Astrocyte of the spinal cord (primary cell): ENCODE measurements at places on chromosomes 7 and 10.
A peak's percentile ranks its signal among the peaks of the same experiment; 100 is the strongest.

DNA sequence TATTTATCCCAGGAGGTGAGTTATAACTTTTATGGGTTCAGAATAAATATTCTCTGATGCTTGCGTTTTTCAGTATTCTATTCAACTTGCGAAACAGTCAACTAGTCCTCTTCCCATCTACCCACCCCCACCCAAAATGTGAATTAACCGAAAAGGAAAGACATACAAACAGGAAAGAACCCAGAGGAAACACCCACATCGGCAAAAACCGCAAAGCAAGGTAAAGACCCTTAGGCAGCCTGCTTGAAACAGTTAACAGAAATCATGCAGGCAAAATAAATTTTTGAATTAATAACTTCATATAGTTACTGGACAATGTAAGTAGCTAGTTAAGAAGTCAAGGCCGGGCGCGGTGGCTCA is 5.4 kb downstream of the ZC3HAV1 start:
- no peak for DNase-seq

DNA sequence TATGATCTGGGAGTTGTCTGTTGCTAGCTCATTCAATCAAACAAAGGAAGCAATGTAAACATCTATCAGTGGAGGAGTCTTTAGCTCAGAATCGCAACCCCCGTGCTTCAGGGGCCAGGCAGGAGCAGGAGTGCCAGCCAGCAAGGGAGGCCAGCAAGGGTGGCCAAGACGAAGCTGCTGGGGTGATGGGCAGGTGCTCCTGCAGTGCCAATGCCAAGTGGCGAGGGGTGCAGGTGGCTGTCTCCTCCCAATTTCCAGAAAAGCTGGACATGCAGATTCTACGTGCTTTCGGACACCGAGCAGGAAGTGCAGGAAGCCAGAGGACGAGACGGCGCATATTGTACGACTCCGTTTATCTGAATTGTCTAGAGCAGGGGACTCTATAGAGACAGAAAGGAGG is 48.1 kb upstream of the EBF3 start:
- no peak for DNase-seq

DNA sequence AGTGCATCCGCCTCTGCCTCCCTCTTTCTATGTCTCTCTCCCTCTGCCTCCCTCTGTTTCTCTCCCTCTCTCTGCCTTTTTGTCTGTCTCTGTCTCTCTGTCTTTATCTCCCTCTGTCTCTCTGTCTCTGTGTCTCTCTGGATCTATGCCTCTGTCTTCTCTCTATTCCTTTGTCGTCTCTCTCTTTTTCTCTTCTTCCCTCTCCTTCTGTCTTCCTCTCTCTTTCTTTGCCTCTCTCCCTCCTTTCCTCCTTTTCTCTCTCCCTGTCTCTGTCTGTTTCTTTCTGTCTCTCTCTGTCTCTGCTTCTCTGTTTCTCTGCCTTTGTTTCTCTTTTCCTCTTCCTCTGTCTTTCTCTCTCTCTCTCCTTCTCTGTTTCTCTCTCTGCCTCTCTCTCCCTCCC is 678.8 kb upstream of the NRP1 start:
- no peak for DNase-seq

GRCh38 chr7:84669177-84669732 is 474.7 kb upstream of the SEMA3A start:
- DNase-seq, result no peak

DNA sequence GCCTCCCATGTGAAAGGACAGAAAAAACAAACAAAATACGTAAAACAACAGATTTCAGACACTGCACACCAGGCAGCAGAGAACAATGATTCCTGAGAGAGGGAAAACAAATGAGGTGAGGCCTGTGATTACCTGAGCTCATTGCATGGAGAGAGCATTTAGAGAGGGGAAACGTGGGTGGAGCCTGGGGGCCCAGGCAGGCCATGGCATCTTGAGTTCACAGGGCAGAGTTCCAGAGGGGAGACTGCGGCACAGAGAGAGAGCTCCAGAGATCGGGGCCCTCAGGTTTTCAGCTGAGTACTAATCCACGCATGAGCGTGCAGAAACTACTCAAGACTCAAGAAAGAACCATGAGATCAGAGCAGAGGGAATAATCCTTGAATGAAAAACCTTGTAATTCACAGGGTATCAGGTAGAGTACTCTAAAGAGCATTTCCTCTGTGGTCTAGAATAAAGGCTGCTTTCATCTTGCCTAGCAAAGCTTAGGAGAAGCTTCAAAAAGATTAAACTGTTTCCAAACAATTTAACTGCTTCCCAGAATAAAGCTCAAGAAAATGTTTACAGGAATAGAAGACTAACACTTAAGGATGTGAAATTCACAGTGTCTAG is 46.6 kb upstream of the ARHGAP12 start:
- no peak for DNase-seq

DNA sequence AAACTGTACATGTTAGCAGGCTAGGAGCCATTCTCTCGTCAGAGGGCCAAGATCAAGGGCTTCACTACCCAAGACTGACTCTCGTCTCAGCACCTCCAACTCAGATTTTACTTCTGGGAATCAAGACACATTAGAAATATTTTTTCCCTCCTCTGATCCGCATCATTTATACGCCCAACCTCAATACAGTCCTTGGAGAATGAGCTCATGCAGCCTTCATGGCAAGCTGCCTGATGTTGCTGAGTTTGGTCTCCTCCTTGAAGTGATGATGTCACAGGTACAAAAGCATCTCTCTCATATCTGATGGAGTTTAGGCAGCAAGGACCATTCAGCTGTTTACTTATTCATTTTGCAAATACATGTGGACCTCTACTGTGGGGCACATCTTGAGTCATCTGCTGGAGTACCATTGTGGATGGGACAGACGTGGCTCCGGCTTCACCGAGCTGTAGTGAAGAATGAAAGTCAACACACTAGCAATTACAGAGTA is 114.0 kb downstream of the BMPER start:
- DNase-seq, result no peak

GRCh38 chr7:44284881-44285541 is 40.4 kb downstream of the CAMK2B start:
- DNase-seq, result no peak

DNA sequence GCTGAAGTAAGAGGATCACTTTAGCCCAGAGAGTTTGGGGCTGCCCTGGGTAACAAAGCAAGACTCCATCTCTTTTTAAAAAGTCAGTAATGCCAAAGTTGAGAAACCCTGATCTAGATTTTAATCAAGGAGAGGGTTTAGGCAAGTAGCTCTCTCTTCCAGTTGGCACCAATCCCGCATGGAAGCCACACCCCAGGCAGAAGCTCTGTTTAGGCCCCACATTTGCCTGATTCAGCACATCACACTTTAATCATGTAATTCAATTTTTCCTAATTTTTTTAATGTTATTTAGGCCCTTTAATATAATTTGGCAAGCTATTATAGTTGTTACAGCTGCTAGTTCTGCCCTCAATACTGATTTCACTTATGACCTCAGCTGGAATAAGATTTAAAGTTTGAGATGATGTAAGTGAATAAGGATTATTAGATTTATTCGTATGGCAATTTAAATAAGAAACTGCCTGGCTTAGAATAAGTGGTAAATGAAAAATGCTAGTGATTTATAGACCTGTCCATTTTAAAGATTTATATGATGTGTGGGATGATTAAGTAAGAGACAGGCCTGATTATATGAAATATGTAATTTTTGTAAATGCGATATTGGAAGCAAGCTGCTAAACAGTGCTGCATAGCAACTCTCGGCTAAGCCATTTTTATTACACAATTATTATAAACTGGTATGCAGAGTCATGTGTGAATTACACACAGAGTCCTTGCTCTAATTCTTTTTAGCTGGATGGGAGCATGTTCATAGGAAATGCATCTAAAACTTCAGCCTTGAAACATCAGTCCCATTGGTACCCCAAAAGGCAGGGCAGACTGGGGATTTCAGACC is 80.2 kb upstream of the NFE2L3 start:
- DNase-seq, result no peak

GRCh38 chr10:118047157-118047719 is 497 bp upstream of the RAB11FIP2 start:
- DNase-seq, result no peak

GRCh38 chr10:58842860-58843376 is 330.2 kb downstream of the BICC1 start:
- DNase-seq, result no peak

DNA sequence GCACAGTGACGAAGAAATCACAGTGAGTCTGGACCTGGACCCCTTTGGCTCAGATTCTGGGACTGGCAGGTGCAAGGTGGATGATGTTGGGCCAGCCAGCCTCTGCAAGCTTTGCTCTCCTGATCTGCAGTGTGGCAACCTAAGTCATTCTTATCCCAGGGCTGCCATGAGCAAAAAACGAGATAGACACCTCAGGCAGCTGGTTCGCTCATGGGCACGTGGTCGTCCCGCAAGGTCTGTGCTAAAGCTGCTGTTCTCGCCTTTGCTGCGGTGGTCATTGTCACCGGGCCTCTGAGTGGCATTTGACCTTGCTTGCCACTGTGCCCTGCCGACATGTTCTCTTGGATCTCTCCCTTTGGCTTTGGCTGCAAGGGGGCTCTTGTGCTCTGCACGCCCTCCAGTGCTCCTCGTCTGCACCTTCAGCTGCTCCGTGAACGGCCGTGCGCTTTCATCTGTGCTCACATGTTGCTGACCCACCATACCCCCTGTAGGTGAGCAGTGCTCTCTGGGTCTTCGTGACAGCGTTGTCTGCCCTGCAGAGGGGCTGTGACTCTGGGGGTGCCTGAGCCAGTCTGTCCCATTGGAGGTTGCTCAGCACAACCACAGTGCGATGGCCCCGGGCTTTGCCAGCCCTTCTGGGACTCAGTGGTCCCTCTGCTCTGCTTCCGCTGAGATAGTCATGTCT is 317.0 kb downstream of the GLRX3 start:
- no peak for DNase-seq

- DNase-seq, result no peak
Observed at GRCh38 chr7:142739923-142740492, 9.3 kb upstream of the PRSS1 start.

GRCh38 chr10:79202188-79203013 is 133.6 kb downstream of the ZMIZ1 start:
- peak; percentile 27 for DNase-seq

DNA sequence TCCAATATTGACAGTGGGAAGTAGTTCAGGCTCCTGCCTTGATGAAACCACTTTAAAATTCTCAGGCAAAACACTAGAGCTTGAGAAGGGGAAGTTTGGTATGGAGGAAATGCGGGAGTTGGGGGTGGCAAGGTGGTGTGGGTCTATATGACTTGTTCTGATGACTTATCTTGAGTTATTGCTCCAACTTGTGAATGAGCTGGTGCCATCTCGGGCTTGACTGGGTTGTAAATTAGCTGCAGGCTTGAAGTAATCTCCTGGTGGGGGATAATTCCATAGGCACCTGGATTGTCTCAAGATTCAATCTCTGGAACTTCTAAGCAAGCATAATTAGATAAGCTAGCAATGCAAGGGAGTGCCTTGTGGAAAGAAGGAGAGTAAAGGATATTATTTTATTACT is 29.0 kb downstream of the MRPL32 start:
- no peak for DNase-seq

GRCh38 chr10:37752334-37752875 is 105.0 kb downstream of the ZNF248 start:
- no peak for DNase-seq

DNA sequence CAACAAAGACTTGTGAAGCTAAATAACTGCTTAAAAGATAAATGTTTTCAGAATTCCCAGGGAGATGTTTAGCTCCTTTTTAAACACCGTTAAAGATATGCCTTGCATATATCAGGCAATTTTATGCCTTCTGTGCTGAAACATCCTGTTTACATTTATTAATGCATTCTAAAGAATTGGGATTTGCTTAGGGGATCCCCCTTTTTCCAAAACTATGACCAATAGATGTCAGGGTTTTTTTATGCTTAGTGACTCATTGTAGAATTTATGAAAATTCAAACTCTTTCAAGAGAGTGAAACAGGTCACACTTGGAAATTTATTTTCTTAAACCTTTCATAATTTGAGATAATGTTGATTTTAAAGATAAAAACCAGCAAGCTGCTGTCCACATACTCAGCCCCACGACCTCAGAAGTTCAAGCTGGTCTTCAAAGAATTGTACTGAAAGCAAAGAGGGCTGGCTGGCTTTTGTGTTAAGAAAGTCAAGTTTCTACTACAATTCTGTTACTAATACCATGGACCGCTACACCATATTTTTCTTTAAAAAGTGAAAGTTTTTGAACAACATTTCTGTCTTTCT is 411.8 kb downstream of the ETV1 start:
- DNase-seq, result peak; percentile 57

- peak; percentile 59 for DNase-seq
Observed at GRCh38 chr10:94194256-94194655, 168.5 kb downstream of the NOC3L start.

DNA sequence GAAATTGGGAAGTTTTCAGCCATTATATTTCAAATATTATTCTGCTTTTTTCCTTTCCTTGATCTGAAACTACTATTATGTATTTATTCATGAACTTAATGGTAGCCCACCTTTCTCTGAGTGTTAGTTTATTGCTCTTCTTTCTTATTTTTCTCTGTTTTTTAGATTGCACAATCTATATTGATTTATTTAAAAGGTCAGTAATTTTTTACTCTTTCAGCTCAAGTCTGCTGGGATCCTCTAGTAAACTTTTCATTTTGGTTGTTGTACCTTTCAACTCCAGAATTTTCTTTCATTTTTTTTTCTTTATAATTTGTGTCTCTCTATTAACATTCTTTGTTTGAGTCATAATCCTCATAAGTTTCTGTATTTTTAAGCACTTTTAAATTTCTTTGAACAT is 529.4 kb upstream of the POT1 start:
- no peak for DNase-seq
